ENCODE measurements at places on chromosomes 12 and 14. TPM values are rescaled to one million over a fixed set of nuclear protein-coding genes. Genes with fewer than 3 reads are reported as not detected.

DNA sequence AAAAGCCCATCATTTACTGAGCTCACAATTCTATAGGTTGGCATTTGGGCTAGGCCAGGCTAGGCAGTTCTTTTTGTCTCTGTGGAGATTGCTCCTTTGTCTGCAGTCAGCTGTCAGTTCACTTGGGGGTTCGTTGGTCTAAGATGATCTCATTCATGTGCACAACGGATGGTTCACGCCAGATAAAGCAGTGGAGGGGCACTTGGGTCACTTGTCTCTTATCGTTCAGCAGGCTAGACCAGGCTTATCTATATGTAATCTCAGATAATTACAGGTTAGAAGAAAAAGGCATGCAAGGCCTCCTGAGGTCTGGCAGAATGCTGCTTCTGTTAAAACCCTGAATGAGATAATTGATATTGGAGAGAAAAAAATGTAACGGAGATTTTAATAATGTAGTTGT is 119.0 kb upstream of the ATP2B1 start:
- DNase-seq = no peak

GRCh38 chr14:63436286-63437098 is 106.7 kb downstream of the PPP2R5E start:
- DNase-seq = no peak

- no peak for DNase-seq
These were observed 44.9 kb downstream of the ATP2B1 start for GRCh38 chr12:89663577-89664357.

DNA sequence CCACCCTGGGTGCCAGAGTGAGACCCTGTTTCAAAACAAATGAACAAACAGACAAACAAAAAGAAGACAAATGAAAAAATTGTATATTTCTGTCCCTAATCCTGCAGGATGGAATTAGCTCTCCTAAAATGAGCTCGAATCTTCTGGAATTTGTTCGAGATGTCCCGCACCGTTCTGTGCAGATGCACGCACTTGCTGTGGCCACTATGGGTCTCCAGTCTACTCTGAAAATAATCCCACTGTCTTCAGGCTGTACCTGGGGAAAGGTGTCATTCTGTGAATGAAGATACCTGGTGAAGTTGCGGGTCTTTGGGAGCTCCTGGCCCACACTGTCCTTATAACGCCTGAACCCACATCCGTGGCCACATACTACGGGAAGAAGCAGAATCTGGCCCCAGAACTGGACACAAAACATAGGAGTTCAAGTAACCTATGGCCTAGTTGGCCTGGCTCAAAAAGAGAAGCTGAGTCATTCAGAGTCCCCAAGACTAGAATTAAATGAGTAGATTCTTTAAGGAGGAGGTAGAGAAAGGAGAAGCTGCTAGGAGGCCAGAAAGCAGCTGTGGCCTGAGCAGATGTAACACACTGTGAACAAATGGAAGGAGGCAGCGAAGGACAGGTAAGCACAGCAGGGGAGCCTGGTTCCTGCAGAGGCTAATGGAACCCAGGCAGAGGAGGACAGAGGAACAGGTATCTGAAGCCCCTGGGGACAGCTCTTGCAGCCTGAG is 108.6 kb downstream of the FOXN3 start:
- DNase-seq = no peak

- DNase-seq = no peak
These were observed 170.0 kb downstream of the SLC2A13 start for GRCh38 chr12:39935839-39936238.

DNA sequence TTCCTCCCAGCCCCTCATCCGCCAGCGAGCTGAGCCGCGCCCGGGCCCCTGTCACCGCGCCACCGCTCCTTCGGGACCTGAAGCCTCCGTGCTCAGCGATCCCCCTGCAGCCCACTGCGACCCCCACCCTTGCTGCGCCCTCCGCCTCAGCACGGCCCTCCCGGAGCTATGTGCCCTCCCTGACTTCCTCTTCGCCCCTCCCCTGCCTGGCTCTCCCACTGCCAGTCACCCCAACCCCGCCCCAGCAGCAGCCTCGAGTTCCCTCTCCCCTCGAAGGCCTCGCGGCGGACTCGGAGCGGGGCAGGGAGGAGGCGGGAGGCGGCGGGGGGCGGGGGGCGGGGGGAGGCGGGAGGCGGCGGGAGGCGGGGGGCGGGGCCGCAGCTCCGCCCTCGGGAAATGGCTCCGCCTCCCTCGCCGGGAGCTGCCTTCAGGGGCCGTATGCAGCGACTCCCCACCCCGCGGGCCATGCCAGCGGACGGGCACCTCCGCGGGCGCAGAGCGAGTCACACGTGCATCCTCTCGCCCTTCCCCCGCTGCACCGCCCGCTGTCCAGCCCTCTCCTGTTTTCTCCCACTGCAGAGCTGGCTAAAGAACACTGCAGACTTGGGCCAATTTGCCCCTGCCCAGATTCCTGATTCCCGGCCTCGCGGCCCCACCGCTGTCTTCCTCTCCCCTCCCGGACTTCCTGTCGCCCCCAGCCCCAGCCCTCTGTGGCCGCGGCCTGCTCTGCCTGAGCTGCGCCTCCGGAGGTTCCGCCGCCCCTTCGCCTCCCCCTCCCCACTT is 29.1 kb upstream of the ADIPOR2 start:
- DNase-seq = peak; percentile 96

DNA sequence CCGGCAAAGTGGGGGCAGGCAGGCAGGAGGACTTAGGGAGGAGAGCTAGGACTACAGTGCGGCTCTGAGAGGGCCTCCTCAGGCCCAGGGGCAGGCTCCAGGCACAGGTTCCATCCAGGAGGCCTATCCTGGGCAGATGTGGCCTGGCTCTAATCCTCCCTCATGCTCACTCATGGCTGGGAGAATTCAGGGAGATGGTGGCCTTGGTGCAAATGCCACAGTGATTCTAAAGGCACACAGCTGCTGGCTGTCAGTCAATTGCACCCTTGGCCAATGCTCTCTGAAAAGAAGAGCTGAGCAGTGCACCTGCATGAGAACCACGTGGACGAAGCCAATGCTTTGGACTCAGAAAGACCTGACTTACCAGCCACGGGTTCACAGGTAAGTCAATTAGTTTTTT is 89.6 kb downstream of the C12orf75 start:
- no peak for DNase-seq

NUAK1 gene
- 78.1 TPM for total RNA-seq

XPOT gene
- total RNA-seq = 94.2 TPM

Data from chondrocyte (in vitro differentiated cells).